Stimulated activated CD8-positive, alpha-beta memory T cell treated with anti-CD3 and anti-CD28 coated beads, Interleukin-4, amount 100 ng/mL, for 48 hours (primary cell): ENCODE measurements at places on chromosomes 16 and 17.

DNA sequence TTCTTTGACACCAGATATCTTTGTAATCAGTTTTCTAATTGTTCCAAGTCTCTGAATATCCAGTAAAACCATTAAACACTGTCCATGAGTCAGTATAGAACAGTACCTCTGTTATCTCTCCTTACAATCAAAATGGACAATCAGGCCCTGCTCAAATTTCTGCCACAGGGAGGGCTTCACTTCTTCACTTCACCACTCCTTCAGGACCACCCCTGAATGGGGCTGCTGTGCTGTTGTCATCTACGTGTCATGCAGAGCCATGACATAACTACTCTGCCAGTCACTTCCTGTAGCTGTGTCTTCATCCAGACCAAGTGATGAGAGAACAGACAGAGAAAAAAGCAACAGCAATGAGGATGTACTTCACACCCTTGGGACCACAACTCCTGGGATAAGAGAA is 116.9 kb downstream of the TANC2 start:
- DNase-seq, result no peak

- no peak for DNase-seq
These were observed 12.8 kb upstream of the ZNF23 start for GRCh38 chr16:71474864-71475263.

DNA sequence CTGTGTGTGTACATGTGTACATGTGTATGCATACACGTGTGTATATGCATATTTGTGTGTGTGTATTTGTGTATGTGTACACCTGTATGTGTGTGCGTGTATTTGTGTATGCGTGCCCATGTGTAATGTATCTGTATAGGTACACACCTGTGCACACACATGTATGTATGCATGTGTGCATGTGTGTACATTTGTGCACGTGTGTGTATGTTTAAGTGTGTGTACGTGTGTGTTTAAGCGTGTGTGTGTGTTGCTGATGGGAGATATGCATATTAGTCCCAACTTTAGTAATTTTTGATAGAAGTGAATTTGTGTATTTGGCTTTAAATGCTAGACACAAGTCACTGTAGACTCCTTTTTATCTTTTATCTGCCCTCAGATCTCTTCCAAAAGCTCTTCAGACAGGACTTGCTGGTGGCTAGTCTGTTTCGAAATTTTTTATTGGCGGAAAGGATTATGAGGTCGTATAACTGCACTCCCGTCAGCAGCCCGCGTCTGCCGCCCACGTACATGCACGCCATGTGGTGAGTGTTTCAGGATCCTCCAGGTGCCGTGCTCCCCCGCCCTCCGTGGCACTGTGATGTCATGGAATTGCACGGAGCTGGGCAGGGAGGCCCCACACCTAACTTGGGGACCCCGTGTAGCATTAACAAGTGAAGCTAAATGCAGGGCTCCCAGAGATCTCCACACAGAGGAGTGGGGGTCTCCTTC is 168.8 kb upstream of the CHMP6 start:
- DNase-seq, result no peak

DNA sequence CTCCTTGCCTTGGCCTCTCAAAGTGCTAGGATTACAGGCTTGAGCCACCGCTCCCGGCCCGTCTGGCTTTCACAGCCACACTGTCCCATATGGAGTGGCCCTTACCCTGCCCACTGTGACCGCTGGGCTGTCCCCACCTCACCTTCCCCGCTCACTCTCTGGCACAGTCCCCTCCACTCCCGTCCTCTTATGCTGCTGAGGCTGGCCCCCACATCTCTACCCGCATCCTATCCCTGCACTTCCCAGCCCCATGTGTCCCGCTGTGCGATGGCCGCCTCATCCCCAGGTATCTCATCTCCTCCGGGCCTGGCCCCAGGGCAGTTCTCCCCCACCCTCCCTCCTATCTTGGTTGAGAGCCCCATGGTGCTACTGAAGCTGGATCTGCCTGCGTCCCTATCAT is 93.2 kb downstream of the PGS1 start:
- DNase-seq, result no peak

- DNase-seq, result peak; percentile 61
These were observed at the start of gene ULK2 for GRCh38 chr17:19867329-19868078. TSS of gene ULK2 (minus strand) at chr17:19867936. CDS start at chr17:19867417, 519 bp downstream.

GRCh38 chr17:5705876-5706576 is 121.7 kb upstream of the NLRP1 start:
- no peak for DNase-seq

DNA sequence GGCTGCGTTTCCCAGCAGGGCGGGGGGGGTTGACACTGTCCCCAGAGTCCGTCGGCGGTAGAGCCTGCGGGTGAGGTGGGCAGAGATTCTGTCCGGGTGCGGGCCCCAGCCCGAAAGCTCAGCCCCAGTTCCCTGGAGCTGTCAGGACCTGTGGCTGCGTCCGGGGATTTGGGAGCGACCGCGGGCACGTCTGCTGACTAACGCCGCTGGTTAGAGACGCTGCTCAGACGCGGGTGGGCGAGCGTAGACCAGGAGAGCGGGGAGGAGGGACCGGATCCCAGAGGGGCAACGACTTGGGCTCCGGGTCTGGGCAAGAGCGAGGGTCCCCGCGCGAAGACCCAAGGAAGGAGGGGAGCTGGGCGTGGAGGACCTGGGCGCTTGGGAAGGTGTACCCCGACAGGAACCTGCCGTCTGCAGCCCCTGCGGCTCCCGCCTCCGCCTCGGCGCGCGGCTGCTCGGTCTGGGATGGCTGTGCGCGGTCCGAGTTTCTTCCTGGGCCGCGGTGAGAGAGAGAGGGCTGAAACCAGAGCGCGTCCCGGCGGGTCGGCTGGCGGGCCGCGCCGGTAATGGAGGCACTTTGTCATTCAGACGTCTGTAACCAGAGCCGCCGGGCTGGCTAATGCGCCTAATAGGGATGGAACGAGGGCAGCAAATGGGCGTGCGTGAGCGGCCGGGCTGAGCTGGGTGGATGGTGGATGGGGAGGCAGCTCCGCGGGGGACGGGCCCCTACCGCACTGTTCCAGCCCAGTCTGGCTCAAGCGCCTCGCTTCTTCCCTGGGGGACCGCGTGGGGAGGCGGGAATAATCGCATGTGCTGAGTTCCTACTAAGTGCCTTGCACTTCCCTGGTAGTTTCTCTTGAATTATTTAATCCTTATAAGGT is 2.3 kb downstream of the NGFR start:
- DNase-seq, result peak; percentile 44

- no peak for DNase-seq
These were observed 8.1 kb upstream of the DPEP1 start for GRCh38 chr16:89605186-89605970.

- DNase-seq, result no peak
These were observed 29.9 kb downstream of the PEMT start for GRCh38 chr17:17561408-17562145.

GRCh38 chr16:72091217-72091616 is 2.2 kb downstream of the TXNL4B start:
- DNase-seq, result no peak

GRCh38 chr17:10600571-10600970 is 51.1 kb upstream of the MYH2 start:
- DNase-seq, result no peak
